ENCODE measurements at places on chromosomes 4 and X.

GRCh38 chr4:161629694-161630441 lies 533.9 kb downstream of the FSTL5 start:
- no peak for DNase-seq

DNA sequence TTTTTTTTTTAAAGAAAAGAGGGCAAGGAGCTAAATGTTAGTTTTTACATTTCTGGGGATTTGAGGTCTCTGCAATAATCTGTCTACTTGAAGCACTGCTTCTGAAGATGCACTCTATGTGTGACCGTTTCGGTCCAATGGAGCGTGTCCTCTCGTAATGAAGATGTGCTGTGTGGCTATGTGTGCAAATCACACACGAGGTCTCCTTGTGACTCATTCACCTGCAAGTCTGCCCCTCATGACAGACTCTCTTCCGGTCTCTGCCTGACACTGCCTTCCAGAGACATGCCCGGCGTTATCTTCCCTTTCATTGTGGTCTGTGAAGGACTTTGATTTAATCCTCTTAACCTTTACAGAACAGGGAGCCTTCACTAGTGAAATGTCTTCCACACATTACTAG lies 84.3 kb downstream of the TRAM1L1 start:
- DNase-seq, result no peak

- DNase-seq, result no peak
Measured at GRCh38 chrX:41336447-41336846, 2.5 kb downstream of the DDX3X start.

DNA sequence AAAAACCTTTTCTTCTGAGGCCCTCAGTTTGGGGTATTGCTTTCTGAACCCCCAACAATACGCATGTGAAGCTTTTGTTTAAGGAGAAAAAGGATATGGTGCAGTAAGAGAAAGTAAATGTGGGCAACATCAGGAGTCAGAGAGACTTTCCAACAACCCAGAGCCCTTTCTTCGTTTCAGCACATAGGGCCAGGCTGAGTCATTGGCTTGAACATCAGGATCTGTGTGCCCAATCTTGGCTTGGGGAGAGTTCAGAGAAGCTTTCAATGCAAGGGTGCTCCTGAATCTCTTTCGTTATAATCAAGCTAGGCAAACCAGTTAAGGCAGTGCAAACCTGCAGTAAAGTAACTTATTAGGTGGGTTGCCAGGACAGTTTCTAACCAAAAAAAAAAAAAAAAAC lies 191.2 kb downstream of the FRMPD4 start:
- DNase-seq, result no peak

DNA sequence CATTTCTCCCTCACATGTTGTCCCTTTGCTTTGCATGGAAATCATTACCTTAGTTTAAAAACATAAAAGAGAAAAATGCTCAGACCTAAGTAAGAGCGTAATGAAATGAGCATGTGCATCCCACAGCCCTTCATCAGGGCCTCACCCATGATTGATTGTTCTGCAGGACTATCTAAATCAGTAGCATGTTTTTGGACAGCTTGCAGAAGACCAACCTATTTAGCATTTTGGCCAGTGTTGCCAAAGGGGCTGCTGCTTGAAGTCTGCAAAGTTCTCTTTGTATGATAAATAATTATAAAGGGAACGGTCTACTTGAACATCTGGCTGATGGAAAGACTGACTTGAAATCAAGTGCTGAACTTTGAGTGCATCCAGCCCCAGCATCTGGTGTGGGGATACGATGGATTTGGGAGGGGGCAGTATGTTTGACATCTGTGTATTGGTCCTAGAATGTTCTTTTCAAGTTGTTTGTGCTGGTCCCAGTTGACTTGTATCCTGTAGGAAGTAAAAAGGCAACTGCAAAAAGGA lies 76.1 kb upstream of the LIMCH1 start:
- no peak for DNase-seq

GRCh38 chr4:128449251-128449650 lies 161.6 kb upstream of the PGRMC2 start:
- no peak for DNase-seq

DNA sequence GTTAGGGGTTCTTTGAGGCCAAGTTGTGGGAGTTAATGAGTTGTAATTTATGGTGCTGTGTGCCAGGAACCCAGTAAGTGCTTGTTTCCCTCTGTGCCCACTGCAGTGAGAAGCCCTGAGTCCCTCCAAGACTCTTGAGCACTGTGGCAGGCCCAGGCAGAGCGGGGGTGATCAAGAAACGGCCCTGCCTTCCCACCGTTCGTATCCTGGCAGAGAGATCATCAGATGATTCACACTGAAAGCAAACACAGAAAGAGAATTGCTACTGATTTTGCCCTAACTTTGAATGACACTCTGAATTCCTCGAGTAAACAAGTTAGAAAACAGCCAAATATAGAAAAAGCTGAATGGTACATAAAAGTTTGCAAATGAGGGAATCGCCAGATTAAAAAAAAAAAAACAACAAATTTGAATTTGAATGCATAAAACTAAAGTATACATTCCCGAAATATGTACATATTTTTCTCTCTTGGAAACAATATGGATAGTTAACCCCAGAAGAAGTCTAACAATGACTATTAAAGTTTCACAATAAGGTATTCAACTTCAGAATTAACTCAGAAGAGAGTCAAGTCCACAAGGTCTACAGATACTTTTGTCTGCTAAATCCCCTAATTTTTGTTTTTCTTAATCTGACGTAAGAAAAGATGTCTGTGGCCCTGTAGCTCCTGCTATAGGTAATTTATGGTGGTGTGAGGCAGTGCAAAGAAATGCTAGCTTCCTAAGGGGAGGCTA lies 71.8 kb downstream of the AFAP1 start:
- DNase-seq, result no peak

DNA sequence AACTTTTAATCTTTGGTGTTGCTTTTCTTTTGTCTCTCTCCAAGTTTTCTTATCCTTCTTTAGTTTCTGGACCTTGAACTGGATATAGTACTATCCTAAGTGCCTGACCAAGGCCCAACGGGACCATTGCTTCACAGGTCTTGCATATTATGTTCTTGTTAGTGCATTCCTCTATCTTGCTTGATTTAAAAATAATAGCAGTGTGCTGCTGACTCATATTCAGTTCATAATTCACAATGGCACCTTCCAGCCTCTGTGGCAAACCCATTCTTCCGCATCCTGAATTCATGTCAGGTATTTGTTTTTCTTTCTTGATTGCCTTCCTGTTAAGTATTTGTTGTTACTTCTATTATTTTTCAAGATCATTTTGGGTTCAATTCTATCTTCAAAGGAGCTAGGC lies 197.1 kb upstream of the GIMD1 start:
- no peak for DNase-seq

DNA sequence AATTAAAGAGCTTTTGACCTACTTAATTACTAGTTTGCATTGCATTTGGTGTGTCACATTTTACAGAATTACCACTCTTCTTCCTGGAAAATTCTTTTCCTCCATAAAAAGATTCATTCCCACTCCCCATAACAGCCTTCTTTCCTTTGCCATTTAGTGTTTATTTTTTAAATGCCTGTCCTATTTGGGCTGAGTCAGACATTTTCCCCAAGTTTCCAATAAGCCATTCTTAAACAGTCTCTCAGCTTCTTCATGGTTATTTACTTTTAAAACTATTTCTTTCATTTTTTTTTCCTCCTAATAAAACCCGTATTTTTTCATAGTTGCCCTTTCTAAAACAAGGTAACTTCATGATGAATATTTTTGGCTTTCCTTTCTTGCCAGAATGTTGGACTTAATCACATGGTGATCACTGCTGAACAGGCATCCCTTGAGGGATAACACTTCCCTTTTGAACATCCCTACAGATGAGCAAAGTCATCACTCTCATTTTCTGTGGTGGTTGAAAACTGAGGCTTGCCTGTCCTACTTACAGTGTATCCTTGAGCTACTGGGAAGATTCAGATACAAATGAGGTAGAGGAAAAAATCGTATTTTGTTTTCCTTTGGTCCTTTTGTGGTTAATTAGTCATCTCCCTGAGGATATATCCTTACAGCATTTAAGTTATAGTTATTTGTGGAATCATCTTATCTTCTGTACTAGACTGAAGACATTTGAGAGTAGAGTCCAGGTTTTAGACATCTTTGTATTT lies 520.5 kb upstream of the NR3C2 start:
- no peak for DNase-seq

GRCh38 chrX:119391279-119391678 lies 7.9 kb upstream of the SLC25A43 start:
- DNase-seq, result no peak

DNA sequence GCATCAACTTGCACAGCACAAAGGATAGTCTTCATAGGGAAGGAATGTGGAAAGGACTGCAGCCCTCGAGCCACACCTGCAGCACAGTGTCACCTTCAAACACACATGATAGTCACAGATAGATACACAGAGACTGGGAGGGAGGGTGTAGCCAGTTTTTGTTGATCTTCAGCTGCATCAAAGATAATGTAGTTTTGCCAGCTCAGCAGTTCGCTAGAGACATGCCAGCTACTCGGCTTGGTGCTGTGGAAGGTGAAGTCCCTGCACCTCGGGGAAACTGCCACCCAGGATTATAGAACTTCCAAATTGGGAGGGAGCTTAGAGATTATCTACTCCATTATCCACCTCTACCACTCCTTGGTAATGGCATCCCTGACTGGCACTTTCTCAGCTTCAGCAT lies 92.9 kb upstream of the PAK3 start:
- DNase-seq, result no peak

- no peak for DNase-seq
Measured at GRCh38 chr4:55568905-55569504, 22.3 kb upstream of the CLOCK start.

GRCh38 chrX:130944230-130944629 lies 41.2 kb upstream of the ENOX2 start:
- no peak for DNase-seq

DNA sequence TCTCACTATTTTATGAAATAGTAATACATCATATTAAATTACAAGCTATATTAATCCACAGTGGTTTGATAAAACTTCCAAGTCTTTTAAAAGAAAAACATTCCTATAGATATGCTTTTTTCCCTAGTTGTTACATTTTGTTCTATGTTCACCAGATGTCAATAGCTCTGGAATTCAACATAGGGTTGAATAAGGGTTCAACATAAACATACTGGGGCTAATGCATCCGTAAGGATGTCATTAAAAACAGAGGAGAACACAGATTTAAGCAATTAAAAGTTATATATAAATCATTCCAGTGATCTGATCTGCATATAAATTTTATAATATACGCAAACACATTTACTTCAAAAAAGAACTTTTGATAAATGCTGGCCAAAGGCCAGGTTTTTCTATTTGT lies 32.5 kb downstream of the SULT1B1 start:
- DNase-seq, result no peak

DNA sequence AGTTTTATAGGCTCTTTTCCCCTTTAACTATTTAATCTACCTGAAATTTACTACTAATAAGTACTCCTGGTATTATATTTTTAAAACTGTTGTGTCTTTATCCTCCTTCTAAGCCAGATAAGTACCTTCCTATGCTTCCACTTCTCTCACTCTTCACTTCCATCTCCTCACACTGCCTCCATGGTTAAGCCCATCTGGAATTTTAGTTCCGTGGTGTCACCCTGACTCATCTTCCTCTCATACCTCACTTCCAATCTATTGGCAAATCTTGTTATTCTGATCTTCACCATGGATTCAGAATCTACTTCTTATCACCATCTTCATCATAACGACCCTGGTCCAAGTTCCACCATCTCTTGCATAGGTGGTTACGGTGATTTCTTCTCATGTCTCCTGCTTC lies 32.7 kb upstream of the DAPP1 start:
- DNase-seq, result no peak

- no peak for DNase-seq
Measured at GRCh38 chrX:129145840-129146272, 377.4 kb downstream of the SMARCA1 start.

- no peak for DNase-seq
Measured at GRCh38 chr4:66911880-66912279, 633.4 kb downstream of the CENPC start.

DNA sequence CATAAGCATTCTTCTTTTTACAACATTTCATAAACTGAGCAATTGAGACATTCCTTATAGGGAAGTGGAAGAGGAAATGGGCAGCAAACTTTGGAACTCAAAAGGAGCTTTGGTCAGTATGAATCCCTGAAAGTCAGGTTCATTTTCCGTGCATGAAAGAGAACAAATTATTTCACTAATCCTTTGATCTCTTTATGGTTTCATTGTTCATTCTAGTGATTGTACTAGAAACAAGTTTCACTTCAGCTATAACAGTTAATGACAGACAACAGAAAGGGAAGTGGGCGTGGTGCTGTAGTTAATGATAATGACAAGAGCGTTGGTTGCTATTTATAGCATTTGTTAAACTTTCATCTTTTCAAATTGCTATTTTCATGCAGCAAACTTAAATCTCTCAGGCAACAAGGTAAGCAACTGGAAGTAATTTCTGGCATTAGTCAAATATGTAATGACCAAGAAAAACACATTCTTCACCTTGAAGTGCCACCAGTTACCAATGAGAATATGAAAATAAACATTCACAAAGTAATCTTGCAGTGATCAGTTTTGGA lies 98.4 kb downstream of the AREG start:
- DNase-seq, result no peak

Measured in NCI-H1092 (cell line).